NB4 (cell line): ENCODE measurements at places on chromosomes 5 and 9.

GRCh38 chr9:131692612-131693562, 47.0 kb downstream of the RAPGEF1 start:
- no peak for DNase-seq

DNA sequence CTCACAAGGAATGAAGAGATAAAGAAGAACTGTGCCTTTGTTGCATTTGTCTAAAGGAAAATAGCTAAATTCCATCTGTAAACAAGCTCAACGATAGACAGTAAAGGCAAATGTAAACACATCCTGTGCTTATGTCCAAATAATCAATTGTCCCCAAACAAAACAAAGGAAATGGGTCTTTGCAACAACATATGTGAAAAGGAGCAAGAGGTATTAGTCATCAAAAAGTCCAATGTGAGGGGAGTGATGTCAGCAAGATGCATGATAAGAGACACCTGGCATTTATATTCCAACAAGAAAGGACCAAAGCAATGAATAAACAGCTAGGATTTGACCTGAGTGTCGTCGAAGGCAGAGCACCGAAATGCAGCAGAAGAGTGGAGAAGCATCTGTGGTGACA, 209.1 kb downstream of the ASTN2 start:
- DNase-seq: no peak

DNA sequence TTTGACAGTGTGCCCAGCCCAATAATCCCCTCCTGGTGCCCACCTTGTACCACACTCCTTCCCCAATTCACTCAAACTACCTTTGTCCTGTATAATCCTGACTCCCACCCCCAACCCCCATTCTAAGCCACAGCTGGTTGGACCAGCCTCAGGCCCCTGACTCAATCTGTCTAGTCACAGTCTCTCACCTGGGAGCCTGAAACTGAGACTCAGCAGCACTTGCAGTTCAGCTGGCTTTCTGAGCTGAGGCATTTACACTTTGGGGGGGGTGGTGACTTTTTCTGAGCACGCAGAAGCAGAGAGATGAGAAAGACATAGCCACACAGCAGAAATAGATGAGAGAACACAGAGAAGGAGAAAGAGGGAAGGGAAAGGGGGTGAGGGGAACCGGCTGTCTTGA, 247.3 kb downstream of the MAN2A1 start:
- DNase-seq: no peak

DNA sequence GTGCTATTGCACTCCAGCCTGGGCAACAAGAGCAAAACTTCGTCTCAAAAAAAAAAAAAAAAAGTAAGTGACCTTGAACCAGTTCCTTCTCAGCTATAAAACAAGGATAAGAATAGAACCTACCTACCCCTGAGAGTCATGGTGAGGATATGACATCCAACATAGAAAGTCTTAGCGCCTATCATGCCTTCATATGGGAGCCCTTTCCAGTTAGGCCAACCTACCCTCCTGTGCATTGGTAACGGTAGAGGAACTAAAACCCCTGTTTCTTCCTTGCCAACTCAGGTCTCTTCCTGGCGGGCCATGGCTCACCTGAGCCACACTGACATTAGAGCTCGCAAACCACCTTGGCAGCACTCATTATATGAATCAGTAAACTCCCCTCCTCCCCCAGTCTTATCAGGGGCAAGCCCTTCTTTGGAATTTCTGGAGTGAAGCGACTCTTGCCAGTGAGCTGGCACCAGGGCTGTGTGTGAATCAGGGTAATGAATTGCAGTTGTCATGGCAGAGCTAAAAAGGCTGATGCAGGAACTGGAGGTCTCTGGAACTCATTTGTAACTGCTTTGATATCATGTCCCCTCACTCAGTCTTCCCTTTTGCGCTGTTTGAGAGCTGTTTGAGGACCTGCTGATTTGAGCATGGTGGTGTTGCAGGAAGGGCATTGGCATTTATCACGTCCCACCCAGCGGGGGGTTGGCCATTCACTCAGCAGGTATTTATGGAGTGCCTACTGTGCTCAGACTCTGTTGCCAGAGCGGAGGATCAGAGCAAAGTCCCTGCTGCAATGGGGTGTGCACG, 10.3 kb downstream of the WWC1 start:
- DNase-seq: no peak

GRCh38 chr9:19184144-19184917, 46.2 kb upstream of the DENND4C start:
- peak; percentile 97 for DNase-seq

DNA sequence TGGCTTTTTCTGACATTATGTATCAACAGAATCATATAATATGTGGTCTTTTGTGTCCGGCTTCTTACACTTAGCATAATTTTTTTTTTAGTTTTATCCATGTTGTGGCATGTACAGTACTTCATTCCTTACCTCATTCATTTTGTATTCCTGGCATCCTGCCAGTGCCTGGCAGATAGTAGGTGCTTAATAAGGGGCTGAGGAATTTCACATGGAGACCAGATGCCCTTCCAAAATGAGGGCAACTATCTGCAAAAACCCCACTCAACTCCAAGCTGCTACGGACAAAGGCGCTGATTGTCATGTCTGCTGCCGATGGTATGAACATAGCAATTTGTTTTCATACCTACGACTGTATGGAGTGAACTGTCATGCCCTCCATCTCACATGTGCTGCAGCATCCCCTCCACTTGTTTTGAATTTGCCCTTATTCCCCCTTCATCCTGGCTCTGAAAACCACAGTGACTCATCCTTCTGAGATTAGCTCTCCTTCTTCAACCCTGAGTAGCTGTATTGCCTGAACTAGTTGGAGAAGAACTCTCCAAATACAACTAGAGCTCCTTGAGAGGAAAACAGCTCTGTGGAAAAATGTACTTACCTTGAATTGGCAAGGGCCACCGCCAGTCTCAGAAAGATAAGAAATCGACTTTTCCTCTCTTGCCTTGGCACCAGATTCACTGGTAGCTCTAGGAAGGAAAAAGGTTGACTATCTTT, 41.3 kb upstream of the FOXE1 start:
- peak; percentile 15 for DNase-seq

GRCh38 chr9:17987189-17987588, 408.3 kb downstream of the SH3GL2 start:
- DNase-seq: no peak

DNA sequence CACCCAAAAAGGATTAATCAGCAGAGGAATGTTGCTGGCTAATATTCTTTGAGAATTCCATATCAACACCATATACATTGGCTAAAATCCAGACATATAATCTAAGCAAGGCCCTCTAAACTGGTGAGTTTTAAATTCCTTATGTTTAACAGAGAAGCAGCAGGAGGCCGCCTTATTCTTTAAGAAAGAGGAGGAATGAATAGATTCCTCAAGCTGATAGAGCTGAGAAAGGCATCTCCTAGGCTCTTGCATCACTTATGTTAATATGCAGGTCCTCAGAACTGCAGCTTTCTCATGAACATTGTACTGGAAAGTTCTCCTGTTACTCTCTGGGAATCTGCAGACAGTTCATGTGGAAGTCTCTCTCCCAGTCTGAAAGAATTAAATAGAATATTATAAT, 20.1 kb upstream of the SMARCA2 start:
- DNase-seq: no peak

DNA sequence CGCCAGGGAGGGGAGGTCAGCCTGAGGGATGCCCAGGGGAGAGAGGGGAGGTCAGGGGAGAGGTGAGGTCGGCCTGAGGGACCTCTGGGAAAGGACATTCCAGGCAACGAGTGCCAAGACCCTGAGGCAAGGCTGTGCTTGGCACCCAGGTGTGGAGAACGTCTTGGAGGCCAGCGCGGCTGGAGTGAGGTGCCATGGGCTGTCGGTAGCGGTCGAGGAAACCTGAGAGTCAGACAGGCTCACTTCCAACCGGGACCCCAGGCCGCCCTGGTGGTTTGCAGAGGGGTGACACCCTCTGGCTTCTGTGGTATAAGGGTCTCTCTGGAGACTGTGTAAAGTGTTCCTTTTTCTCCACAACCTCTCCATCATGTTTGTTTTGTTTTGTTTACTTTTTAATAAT, 82.9 kb downstream of the CACNA1B start:
- no peak for DNase-seq

GRCh38 chr5:97425511-97425910, 242.5 kb upstream of the RIOK2 start:
- DNase-seq: peak; percentile 6

- DNase-seq: no peak
Observed at GRCh38 chr5:41363343-41363986, 146.9 kb downstream of the PLCXD3 start.

DNA sequence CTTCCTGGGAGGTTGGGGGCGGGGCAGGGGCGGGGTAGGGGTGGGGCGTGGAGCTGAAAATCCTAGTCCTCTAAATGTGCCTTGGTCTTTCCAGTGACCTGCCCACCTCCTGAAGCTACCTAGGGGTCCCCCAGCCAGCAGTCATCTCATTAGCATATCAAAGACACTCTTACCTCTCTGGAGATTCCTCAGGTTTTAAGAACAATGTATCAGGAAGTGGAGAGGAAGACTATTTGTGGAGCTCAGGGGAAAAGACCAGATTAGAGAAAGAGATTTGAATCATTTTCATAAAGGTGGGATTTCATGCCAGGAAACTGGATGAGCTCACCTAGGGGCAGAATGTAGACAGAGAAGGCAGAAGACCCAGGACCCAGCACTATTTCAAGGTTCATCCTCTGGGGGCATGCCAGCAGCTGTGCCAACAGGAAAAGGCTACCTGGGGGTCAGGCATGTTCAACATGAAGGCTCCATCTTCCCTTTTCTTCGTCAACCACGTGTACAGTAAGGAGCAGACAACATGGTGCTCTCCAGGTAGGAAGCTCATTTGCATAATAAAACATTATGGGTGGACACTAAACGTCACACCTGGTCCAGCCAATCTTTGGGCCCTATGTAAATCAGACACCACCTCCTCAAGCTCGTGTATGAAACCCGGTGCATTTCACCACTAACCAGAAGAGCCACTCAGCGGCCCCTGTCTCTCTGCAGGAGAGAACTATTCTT, 6.9 kb downstream of the GMCL2 start:
- no peak for DNase-seq

DNA sequence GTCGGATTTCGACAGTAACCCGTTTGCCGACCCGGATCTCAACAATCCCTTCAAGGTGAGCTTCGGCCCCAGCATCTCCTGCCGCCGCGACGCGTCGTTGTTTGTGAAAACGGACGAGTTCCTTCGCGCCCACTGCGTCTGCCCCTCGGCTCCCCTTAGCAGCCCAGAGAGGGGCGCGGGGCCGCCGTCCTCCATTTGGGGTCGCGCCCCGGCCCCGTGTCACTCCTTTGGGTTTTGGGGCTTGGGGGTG, 182 bp downstream of the SCAMP1 start:
- DNase-seq: no peak

- DNase-seq: no peak
Observed at GRCh38 chr5:41256400-41256799, 43.1 kb upstream of the C6 start.

DNA sequence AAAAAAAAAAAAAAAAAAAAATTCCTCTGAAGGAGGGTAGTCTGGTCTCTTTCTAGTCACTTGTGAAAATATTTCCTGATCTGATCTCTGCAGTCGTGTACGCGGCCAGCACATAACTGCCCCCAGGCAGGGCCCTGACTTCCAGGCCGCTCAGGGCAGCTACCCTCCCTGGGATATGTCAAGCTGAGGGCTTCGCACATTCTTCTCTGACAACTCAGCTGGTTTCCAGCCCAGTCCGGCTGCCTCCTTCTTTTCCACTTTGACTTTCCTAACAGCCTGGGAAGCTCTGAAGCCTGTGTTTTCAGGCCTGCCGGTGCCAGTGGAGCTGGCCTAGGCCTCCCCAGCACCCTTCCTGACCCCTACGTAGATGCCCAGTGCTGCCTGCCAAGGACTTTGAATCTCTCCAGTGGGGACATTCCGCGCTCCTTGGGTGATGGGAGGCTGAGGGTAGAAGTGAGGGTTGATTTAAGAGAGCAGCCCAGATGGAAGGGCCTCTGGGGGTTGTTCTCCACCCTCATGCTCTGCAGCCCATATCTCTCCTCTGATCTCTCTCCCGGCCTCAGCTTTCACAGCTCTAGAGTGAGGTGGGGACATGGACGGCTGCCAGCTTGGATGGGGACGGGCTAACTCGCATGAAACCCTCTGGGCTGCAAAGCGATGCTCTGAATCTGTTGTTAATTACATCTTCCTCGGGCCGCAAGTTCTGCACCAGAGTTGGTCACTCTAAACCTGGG, 20.7 kb downstream of the COL5A1 start:
- DNase-seq: no peak

DNA sequence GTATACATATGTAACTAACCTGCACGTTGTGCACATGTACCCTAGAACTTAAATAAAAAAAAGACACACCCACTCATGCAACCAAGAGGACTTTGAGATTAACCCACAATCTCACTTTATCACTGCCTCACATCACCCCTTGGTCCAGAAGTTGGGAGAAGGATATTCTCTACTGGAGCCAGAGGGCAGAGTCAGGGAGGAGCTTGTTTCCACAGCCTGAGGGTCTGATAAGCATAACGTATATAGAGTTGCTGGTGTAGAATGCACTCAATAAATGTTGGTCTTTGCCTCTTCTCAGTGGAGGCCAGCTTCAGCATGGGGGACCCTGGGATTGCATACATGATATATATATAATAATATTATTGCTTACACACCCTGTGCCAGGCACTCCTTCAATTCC, 10.1 kb downstream of the KCNV2 start:
- no peak for DNase-seq

- no peak for DNase-seq
Observed at GRCh38 chr5:57753446-57753845, 270.8 kb upstream of the ACTBL2 start.

DNA sequence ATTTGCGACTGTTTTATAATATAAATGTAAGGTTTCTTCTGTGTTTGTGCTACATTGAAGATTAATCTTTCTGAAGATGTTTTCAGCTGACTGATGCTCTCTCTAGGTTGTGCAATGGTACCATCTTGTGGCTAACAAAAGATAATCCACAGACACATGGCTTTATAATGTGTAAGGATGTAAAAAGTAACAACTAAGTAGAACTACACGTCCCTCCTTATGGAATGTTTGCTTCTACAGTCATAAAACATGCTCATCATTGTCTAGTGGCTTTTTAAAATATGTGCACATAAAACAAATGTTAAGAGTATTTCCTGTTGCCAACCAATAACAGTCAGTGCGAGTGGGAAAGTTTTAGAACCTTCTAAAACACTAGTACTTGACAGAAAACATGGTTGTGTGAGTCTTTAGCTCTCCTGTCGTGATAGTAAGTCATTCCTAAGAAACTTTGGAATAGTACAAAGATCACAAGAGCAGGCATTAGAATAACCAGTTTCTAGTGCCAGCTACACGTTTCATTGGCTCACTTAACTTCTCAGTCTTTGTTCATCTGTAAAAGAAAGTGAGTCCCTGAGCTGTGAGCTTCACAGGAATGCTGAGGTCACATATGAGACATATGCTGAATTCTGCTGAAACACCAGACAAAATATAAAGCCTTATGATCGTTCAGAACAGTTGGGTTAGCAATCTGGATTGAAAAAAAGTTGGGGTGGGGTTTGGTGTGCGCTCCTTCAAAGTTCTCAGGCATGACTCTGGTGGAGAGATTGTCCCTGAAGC, 75.7 kb upstream of the GLIS3 start:
- peak; percentile 62 for DNase-seq

GRCh38 chr9:33731142-33731541, 64.2 kb upstream of the PRSS3 start:
- DNase-seq: no peak

- peak; percentile 64 for DNase-seq
Observed at GRCh38 chr9:88587182-88587581, 52.2 kb downstream of the NXNL2 start.

GRCh38 chr5:147906326-147907095, at the start of gene C5orf46:
Gene C5orf46 (minus strand): TSS chr5:147906538. CDS start chr5:147906501, 37 bp downstream.
- DNase-seq: no peak

GRCh38 chr5:159850160-159850559, 66.1 kb upstream of the ADRA1B start:
- no peak for DNase-seq

GRCh38 chr5:169064093-169064492, 236.8 kb downstream of the SLIT3 start:
- no peak for DNase-seq
